ENCODE measurements at places on chromosomes 4 and X.

- no peak for DNase-seq
Observed at GRCh38 chrX:153598541-153599191, at the start of gene CCNQ. CCNQ (minus strand) TSS chrX:153599139; CDS start chrX:153599073, 66 bp downstream.

- DNase-seq, result no peak
Observed at GRCh38 chr4:15186149-15186548, 183.9 kb downstream of the CPEB2 start.

GRCh38 chrX:24110069-24110468 is 39.5 kb upstream of the ZFX start:
- DNase-seq, result no peak

- DNase-seq, result no peak
Observed at GRCh38 chr4:169649545-169650226, 29.3 kb downstream of the CLCN3 start.

- no peak for DNase-seq
Observed at GRCh38 chr4:110540982-110541451, 65.1 kb downstream of the ENPEP start.

DNA sequence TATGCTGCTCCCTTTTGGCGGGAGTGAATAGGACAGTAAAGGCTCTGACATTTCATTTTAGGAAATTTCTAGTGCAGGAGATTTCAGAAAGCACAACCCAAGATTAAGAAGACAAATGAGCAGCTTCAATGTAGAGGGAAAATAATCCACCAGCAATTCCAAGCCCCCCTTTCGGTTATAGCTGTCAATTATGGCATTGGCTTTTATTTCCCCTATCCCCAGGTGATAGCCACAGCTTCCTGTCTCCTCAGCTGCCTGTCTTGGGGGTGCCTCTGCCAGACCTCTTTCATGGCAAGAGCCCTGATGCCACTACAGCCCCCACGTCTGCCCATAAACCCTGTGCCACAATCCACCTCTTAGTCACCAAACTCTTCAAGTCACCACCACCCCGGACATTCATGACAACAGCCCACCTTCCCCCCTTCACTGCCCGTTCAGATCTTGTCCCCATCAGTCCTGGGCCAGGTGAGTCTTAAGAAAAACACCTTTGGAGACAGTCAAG is 48.4 kb upstream of the CLNK start:
- DNase-seq, result no peak

GRCh38 chr4:41512596-41512995 is 25.4 kb upstream of the LIMCH1 start:
- DNase-seq, result no peak

DNA sequence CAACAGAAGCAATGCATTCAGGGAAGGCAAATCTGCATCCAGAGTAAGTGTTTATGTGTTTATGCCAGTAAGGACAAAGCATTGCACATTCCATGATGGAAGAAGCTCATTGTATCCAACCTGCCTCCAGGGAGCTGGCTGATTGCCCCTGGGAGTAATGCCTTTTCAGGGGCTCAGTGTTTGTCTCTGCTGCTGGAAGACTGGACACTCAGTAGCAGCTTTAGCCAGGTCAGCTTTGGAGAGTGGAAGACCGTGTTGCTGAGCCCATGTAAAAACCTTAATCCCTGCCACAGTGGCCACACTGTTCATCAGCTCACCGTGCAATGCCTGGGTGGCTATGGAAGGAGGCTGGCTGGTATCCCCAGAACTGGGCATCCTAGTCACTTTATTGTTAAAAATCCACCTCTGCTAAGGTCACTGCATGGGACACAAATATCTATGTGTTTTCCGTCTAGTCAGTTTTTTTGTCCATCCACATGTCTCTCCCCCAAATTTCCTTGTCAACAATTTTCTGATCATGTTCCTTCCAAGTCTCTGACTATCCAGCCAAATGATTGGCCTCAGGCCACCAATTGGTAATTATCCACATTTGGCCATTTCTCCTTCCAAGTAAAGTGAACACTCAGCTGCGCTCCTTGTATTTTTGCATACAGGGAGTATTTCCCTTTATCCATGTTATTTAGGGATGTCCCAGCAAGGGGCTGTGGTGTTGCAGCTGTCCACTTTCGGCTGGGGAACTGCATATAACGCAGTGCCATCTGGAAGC is 2044.5 kb upstream of the AGA start:
- no peak for DNase-seq

DNA sequence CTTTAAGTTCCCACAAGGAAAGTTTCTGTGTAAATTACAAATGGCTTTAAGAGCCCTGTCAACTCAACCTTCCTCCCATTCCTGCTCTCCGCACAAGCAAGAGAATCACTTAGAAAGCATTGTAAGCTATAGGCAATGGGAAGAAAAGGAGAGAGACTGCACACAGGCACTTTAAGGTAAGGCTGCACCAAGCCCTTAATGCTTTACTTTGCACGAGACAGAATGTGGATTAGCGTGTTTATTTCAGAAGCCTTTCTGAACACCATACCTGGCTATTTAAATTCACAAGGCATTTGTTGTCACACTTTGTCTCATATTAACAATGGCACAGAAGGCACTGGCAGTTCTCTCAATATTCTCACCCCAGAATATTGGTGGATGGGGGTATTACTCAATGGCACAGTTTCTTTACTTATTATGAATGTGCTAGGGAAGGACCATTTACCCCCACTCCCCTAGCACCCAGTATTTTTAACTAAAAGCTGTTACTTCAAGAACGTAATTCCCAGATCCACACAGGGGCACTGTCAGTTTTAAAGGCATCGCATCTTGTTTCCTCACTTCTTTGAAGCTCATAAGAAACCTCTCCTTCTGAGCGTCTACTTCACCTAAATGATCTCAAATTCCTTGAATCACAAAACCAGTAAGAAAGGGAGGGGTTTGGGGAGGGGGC is 150.0 kb downstream of the MAML3 start:
- DNase-seq, result no peak

DNA sequence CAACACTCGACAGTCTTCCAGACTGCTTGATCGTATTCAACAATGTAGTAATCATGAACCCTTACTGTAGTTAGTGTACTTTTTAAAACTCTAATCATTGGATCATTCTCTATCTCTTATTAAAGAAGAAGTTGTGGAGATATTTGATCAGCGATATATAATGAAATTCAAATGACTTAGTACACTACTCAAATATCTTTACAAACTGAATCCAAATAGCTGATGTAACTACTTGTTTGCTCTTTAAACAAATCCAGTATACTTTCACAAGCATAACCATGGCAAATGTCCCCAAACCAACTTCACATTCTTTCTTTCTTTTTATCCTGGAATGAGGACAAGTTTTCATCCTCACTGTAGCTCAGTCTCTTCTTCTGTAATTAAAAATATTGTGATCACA is 1569.9 kb upstream of the ADGRL3 start:
- no peak for DNase-seq

DNA sequence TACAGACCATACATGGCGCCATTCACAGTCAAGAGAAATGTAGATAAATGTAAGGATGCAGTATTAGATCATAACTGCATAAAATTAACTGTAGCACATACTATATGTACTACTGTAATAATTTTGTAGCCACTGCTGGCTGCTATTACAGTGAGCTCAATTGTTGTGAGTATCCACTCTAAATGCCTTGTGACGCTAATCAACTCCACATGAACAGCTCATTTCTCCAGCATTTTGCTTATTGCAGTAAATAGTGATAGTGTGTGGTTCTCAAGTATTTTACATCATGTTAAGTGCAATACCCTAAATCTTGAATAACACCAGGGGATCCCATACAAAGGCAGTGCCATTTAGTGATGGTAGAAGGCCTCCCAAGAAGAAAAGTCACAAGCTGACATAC is 21.2 kb downstream of the FGFBP1 start:
- DNase-seq, result no peak

DNA sequence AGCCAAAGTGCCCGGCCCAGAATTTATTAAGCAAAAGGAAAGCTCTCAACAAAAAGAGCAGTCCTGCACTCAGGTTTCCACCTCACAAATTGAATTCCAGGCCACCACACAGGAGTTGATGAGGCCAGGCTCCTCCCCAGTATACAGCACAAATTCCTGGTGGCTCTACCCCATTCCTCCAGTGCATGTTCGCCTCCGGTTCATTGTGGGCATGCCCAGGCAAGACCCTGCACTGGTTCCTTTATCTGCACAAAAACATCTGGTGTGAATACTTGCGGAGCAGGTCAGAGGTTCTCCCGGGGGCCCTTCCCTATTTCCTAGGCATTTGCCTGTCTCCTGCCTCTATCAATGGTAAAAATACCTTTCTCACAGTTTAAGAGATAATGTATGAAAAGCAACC is 195.2 kb upstream of the ANXA10 start:
- no peak for DNase-seq

DNA sequence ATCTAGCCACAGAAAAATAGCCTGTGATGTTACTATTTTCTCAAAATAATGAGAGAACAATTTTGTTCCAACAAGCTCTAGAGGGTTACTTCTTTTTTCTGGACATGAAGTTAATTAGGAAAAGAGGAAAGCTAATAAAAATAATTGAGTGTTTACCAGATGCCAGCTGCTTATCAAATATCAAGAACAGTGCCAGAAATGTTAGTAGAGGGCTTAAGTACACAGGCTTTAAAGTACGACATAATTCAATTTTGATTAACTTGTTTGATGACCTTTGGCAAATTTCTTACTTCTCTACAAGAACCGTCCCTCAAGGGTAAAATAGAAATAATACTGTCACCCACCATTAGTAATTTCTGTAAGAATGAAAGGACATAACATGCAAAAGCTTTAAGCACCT is 977.0 kb downstream of the FSTL5 start:
- DNase-seq, result no peak

- DNase-seq, result no peak
Observed at GRCh38 chrX:25523574-25524540, 508.1 kb upstream of the ARX start.

- no peak for DNase-seq
Observed at GRCh38 chrX:106698693-106699092, 27.8 kb upstream of the RNF128 start.
